Activated CD4-positive, alpha-beta T cell treated with anti-CD3 and anti-CD28 coated beads for 4 hours (primary cell): ENCODE measurements at places on chromosomes 4 and X.
A peak's percentile ranks its signal among the peaks of the same experiment; 100 is the strongest.

- no peak for DNase-seq
Measured at GRCh38 chr4:166458756-166459155, 585.7 kb downstream of the TLL1 start.

DNA sequence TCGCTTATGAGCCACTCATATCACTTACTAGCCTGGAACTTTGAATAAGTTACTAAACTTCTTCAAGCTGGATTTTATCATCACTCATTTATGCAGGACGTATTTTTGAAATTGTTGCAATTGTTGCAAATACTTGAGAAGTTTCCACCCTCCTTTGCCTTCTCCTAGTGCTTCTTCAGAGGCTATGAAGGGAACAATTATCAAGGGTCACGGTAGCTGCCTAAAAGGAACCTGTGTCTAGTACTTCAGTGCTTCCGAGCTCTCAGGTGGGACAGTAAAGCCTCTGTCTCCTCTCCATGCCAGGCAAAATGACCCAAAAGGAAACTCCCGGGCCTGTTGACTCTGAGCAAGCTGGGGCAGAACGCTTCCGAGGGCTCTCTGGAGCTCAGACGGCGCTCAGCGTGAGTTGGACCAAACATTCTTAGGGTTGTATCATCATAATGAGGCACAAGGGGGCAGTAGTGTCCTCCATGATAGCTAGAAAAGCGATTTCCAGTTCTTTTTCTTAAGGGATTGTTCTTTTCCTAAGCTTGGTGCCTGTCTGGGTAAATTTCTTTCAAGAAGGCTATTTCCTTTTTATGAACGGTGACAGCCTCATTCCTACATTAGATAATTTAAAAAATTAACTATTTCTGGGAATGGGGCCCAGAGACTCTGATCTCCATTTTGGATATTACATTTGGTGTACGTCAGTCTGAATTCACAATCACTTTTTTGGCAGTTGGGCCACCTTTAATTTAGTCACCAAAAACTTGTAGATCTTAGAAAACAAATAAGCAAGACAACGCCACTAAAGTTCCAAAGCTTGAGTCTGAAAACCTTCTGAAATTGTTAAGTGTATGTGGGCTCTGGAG lies 73.1 kb downstream of the PACRGL start:
- peak; percentile 7 for DNase-seq

DNA sequence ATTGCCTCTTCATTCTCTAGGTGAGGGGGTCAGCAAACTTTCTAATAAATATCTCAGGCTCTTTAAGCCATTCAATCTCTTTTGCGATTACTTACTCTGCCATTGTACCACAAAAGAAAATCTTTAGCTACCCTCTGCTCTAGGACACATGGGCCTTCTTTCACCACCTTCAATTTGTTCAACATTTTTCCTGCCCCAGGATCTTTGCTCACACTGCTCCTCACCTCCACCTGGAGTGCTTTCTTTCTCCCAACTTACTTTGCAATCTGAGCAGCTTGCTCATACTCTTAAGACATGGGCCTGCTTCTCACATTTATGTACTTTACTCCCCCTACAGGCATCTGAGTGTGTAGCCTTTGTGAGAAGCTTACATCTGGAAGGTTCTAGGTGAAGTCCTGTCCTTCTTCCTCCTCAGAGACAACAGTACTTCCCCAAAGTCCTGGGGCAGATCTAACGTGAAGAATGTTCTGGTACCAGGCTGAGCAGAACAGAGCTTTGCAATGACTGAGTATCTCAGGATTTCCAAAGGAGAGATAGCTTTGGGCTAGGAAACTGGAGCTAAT lies 55.0 kb upstream of the PRDM5 start:
- DNase-seq = no peak

DNA sequence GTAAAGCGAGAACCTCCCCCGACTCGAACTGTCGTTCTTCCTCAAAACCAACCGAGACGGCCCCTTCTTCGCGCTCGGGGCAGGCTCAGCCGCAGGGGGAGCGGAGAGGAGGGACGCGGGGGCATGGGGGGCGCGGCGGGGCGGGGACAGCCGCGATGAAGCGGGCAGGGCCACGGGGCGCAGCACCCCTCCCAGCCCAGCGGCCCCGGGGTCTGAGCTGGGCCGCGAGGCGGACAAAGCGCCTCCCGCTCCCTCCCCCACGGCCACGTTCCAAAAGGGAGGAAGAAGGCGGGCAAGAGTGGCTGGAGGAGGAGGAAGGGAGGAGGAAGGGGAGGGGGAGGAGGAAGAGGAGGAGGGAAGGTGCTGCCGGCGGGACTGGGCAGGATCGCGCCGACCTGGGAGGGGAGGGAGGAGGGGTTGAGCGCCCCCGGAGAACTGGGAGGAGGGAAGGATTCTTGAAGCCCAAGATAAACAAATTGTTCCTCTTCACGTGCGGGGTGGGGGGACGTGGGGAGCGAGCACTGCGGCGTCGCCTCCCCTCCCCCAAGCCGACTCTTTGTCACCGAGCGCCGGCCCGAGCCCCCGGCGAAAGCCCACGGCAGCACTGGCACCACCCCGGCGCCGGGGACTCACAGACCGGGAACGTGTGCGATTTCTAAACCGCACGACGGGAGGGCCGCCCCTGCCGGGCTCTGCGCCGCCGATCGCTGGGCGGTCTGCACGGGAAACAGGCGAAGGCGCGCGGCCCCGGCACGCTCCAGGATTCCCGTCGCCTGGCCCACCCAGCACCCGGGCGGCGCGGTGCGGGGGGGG lies 2.9 kb downstream of the MAML3 start:
- DNase-seq = peak; percentile 75

DNA sequence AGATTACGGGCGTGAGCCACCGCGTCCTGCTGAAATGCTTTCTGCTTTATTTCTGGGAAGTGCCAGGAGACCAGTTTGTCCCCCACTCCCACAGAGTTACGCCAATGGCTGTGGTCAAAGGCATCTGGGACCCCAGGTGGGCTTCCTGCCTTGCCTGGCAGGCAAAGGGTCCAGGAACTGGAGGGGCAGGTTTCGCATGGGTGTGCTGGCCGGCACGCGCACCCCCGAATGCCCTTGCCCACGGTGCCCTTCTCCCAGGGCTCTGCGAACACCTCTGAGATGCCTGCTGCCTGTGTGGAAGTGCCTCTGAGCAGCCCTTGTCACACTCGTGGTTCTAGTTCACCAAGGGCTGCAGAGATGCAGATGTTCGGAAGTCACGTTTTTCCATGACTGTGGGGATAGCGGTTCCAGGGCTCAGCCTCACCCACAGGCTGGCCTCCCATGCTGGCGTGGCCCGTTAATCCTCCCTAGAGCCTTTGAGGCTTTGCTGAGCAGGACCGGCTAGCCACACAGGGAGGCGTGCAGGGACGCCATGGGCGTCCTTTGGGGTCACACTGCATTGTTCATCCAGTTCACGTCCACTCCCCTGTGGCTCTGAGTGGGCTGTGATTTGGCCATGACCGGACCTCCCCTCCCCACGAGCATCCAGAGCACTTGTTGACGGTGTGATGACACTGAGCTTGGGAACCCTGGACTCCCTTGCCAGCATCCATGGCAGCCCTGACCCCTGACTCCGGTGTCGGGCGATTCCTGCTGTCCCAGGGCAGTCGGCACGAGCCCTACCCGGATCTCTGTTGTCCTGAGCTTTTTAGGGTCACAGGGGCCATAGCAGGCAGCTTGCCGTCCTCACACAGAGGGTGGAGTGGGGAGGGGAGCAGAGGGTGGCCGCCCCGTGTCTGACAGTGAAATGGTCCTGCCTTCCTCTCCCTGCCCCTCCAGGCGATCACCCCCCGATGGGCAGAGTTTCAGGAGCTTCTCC lies 12.7 kb upstream of the ADD1 start:
- no peak for DNase-seq

DNA sequence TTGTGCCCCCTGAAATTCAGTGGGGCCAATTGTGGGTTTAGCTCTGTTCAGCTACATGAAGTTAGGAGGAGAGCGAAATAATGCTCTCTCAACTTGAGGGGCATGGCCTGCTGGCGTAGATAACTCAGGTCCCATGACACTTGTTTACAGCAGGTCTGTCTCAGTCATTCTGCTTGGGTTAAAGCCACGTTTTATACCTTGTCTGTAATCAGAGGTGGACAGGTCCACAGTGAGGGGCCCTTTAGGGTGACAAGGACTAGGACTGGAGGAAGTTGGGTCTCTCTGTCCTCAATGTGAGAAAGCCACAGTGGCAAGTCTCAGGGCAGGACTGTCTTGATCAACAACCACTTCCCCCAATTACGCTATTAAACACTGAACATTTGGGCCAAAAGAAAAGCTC lies 49.0 kb downstream of the PDHA1 start:
- DNase-seq = no peak

- DNase-seq = no peak
Measured at GRCh38 chrX:107596651-107597050, 31.7 kb upstream of the PRPS1 start.

- DNase-seq = no peak
Measured at GRCh38 chr4:38254825-38255224, 294.6 kb downstream of the PTTG2 start.

- DNase-seq = no peak
Measured at GRCh38 chr4:1413687-1414479, 7.6 kb upstream of the NKX1-1 start.

- no peak for DNase-seq
Measured at GRCh38 chr4:35087218-35087617, 1157.1 kb downstream of the ARAP2 start.

GRCh38 chr4:176910646-176911045 lies 117.9 kb upstream of the VEGFC start:
- no peak for DNase-seq

- DNase-seq = no peak
Measured at GRCh38 chr4:87574996-87575395, 33.3 kb upstream of the DSPP start.
